ENCODE measurements at places on chromosomes 13 and 19.

DNA sequence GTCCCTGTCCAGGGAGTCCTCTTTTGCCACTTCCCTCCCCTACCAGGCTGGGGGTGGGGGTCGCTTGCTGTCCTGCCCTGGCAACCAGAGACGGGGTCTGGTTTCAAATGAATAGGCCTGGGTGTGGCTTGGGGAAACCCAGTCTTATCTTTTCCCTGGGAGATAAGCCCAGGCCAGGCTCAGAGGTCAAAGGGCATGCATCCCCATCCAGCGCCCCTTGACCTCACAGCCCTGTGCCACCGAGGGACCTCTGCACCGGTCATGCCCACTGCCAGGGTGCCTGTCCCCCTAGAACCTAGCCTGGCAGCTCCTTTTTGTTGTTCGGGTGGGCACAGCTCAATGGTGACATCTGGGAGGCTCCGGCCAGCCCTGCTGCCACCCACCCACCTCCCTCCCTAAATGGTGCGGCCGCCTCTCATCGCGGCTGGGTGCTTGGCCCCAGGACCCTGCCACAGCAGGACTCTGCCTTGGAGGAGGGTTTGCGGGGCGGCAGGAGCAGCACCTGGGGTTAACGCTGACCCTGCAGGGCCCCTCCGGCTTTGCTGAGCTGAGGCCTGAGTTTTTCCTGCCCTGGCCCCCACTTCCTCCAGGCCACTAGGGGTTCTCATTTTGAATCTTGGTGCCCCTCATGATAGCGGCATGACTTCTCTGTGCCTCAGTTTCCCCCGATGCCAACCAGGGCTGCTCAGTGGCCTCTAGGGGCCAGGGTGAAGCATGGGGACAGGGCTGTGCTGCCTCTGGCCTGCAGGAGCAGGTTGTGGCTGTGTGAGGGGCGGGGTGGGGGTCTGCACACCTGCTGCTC, 2.9 kb upstream of the CERS1 start:
- no peak for DNase-seq

GRCh38 chr19:16001481-16002312, 52.9 kb downstream of the OR10H4 start:
- no peak for DNase-seq

GRCh38 chr13:68929075-68929745, 1178.4 kb upstream of the ATXN8OS start:
- no peak for DNase-seq

DNA sequence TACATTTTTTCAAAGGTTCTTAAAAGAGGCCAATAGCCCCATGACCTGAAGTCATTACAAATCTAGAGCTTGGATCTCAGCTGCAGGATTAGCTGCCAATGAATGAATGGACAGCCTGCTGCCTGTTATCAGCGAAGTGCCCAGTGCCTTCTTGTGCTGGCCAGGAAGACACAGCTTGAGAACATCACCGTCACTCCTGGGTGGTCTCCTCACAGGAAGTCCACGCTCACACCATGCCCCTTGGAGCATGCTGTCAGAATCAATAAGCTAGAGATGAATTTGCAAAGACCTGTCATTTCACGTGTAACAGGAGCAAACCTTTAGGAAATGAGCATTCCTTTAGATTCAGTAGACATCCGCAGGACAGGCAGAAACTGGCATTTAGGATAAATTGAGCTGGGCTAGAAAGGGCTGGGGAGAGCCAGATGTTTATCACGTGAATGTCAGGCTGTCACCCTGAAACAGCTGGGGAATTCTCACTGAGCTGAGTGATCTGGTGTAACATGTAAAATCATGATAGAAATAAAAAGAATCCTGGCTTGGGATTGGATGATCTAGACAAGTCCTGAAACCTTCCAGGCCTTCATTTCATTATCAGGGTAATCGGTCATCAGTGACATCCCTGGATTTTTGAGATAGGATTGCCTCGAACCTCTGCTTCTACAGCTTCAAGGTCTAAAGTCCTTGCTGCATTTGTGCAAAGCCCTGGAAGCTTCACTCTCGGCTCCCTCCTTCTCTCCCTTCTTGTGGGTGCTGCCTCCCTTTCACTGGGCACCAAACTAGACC, 49.9 kb upstream of the MEDAG start:
- DNase-seq, result no peak

DNA sequence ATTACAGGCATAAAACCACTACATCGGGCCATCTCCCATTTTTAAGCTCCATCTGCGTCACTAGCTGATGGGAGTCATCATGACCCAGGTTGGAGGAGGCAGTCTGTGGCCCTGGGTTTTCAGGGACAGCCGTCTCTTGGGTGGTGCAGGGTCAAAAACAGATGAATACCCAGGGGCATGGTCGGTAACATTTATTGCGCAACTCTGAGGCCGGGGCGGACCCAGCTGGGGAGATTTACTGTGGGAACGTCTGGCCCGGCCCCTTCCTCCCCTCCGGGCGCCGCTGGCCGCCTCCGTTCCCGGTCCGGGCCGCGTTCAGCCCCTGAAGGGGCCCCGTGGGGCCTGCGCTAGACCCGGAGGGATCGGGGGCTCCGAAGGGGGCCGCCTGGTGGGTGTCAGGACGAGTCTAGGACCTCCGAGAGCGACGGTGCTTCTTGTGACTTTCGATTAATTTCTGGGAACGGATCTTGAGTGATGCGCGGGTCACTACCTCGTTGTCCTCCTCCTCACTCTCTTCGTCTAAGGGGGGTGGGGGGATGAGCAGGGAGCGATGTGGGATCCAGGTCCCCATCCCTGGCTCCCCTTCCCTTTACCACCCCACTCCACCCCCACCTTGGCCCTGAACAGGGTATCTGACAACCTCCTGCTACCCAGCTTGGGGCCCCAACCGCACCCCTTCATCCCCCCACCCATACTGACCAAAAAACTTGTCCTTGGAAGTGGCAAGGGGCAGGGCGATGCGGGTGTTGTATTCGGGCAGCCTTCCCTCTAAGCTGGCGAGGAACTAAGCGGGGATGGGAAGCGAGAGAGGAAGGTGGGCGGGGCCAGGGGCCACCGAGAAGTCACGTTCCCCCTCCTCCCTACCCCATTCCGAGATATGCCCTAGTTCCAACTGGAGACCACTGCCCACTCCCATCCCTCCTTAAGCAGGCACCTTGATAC, 1.6 kb upstream of the RGL3 start:
- no peak for DNase-seq

GRCh38 chr19:6671960-6672359, 2.0 kb upstream of the TNFSF14 start:
- DNase-seq, result no peak

DNA sequence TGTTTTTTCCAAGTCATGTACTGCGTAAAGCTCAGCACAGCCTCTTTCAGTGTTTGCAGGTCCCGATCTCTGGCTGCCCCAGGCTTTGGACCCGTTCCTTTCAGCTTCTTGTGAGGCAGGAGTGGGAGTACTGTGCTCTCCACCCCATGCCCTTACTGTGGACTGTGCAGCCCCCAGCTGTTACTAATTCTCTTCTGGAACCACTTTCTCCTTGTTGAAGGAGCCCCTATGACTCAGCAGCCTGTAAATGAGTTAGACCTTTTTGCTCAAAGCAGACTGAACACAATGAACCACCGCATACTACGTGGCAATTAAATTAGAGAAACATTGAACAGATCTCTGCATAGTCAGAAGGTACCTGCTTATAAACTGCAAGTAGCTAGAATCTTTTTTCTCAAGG, 39.0 kb downstream of the SERTM1 start:
- no peak for DNase-seq

GRCh38 chr13:109140479-109141349, 511.3 kb downstream of the MYO16 start:
- DNase-seq, result no peak

DNA sequence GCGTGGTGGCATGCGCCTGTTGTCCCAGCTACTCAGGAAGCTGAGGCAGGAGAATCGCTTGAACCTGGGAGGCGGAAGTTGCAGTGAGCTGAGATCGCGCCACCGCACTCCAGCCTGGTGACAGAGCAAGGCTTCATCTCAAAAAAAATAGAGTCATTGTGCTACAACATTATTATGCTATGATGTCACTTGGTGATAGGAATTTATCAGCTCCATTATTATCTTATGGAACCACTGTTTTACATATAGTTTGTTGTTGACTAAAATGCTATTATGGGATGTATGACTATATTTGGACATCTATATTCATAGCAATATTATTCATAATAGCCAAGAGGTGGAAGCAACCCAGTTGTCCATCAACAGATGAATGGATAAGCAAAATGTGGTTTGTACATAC, 26.4 kb upstream of the SLC7A1 start:
- DNase-seq, result no peak

DNA sequence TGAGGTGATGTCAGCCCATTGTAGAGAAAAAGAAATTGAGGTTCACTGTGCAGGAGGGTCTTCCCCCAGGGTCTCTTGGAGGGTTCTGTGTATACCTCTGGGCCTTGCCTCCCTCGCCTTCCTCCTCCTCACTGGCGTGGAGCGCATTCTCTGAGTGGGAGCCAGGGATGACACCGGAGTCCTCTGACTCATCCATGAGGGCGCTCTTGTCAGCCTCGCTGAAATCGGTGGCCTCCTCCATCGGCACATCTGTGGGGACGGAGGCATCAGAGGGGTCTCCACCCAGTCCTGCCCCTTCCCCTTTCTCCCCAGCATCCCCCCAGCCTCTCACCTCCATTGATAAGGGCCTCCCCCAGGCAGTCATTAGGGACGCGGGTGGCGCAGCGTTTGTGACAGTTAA, 16.2 kb downstream of the PRKD2 start:
- DNase-seq, result no peak

DNA sequence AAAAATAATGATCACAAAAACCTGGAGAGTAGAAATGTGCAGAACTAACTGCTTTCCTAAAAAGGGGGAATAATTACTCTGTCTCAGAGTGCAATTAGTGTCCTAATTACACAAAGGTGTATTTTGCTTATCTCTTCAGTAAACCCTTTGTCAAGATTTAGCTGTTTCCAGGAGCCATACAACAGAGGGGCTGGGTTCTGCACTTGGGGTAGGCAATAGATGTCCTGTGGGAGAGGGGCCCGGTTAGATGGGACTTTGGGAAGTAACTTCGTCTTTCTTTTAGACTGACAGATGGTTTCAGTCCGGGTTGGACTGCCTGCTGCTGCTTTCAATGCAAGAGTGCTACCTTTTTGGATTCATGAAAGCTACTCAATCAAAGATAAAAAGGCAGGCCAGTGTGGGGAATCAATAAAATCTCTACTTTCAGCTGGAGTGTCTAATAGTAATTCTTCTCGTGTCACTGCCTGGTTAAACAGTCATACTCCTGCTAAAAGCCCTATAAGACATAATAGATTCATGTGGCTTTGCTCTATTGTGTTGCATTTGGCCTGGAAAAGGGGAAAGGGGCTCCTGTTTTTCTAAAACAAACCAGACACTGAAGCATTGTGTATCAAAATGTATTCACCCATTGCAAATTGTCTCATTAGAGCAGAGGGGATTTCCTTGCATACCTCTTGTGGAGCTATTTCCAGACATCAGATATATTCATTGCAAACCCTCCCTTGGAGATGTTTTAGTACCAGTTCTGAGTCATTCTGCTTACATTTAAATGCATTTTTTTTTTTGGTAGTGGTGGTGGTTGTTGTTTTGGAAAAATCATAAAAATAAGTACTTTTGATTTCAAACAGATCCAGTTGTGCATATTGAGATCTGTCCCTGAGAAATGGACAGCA, 83.3 kb upstream of the PCDH8 start:
- DNase-seq, result no peak

GRCh38 chr19:54364775-54365257, at the start of gene LAIR1:
Gene LAIR1, minus strand, starts transcription at chr19:54364931. Its CDS starts 127 bp downstream, at chr19:54364804.
- no peak for DNase-seq

GRCh38 chr13:74771964-74772363, 637.8 kb upstream of the KLF12 start:
- DNase-seq, result no peak

GRCh38 chr13:24184265-24184841, 23.8 kb downstream of the SPATA13 start:
- DNase-seq, result no peak

- no peak for DNase-seq
Measured at GRCh38 chr19:8245869-8246835, 37.0 kb downstream of the CERS4 start.

DNA sequence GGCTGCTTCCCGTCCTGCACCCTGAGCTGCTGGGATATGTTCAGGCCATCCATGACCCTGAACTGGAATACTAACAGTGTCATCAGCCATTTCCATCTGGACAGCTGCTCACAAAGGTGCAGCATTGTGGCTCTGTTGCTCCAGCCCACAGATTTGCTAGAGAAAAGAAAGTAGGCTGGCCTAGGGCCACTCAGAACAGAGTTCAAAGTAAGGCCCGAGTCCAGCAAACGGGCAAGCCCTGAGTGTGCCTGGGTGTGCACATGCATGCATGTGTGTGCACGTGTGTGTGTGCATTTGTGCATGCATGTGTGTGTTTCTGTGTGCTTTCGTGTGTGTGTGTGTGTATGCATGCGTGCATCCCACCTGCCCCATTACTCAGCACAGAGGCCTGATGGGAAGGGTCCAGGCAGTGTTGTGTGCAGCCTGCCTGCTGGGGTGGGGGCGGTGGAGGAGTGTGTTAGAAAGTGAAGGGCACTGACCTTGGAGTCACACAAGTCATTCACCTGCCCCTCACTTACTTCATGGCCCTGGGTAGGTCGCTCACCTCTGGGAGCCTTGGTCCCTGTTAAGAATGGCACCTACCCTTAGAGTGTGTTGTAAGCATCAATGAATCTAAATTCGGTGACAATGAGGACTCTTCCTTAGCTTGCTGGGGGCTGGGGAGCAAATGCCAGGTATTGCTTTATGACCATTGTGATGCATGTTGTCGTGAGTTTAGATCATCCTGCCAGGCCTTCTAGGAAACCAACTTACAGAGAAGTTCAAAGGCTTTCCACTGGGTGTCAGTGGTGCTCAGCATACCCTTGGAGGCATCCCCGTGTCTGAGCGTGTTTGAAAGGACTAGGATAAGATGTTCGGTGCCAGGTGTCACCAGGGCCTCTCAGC, 53.2 kb downstream of the GPR12 start:
- peak; percentile 43 for DNase-seq
